ENCODE measurements at places on chromosomes 13 and 19.

DNA sequence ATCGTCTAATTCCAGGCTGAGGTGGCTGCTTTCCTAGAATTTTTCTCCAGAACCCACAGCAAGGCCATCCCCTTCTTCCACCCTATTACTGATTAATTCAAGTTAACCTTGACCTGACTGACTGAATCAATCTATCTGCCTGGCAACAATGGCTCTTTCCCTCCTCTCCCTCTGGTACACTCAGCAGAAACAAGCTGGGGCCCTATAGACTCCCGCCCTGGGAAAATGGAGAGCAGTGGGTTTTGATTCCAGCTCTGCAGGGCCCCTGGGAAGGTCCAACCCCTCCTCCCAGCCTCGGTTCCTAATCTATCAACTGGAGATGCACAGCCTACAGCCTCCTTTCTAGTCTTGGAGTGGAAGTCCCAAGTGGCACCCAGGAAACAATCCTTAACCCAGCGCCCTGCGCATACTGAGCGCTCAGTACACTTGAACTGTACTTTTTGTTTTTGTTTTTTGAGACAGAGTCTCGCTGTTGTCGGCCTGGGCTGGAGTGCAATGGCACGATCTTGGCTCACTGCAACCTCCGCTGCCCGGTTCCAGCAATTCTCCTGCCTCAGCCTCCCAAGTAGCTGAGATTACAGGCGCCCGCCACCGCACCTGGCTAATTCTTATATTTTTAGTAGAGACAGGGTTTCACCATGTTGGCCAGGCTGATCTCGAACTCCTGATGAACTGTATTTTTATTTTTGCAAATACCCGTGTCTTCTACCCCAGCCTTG is 5.2 kb upstream of the C3 start:
- no peak for DNase-seq

DNA sequence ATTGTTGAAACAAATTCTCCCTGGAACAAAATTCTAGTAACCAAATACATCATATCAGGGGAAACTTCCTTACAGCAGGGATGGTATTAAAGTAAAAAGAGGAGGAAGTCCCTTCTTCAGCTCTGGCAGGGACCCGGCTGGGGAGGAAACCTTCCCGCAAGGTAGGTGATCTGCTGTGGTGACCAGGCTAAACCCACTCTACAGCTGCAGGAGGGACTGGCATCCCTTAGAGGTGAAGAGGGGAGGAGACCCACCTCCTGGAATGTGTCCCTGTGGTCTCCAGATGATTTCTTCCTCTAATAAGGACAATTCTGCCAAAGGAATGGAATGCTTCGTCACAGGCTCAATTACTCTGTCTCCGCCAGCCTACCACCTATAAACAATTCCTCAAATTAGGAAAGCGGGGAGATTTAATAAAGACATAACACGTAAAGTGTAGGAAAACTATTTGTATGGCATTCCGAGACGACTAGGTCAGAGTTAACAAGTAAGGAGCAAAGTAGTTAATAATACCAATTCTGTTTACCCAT is 637 bp upstream of the PDS5B start:
- DNase-seq, result peak; percentile 7

DNA sequence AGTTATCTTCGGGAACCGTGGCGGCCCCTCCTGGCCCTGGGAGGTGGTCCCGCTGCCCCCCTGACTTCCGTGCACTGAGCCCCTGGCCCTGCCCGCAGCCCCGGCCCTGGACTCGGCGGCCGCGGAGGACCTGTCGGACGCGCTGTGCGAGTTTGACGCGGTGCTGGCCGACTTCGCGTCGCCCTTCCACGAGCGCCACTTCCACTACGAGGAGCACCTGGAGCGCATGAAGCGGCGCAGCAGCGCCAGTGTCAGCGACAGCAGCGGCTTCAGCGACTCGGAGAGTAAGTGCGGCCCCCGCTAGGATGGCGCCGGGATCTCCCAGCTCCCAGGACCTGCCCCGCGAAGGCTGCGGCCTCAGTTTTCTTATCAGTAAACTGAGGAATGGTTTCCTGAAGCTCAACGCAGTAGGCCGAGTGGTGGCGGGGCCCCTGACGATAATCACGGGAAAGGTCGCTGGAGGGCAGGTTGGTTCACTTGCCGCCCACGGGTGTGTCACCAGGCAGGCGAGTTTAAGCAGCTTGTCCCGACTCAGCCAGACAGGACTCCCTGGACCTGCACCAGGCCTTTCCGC is 924 bp downstream of the RGCC start:
- DNase-seq, result peak; percentile 47

DNA sequence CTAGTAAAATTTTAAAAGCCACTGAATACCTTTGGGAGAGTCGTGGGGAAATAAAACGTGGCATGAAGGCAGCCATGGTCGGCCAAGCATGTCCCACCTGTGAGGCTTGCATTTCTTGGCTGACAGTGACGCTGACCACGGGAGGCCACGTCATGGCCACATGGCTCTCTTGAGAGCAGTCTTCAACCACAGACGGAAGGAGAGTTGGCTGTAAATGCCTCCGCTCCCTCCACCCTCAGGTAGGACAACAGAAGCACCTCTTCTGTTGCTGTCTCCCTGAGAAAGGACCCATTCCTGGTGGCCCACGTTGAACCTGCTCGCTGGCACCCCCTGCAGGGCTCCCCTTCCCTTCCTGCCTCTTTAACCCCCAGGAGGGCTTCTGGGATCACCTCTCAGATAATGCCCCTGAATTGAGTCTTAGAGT is 10.6 kb upstream of the LRRC25 start:
- no peak for DNase-seq

DNA sequence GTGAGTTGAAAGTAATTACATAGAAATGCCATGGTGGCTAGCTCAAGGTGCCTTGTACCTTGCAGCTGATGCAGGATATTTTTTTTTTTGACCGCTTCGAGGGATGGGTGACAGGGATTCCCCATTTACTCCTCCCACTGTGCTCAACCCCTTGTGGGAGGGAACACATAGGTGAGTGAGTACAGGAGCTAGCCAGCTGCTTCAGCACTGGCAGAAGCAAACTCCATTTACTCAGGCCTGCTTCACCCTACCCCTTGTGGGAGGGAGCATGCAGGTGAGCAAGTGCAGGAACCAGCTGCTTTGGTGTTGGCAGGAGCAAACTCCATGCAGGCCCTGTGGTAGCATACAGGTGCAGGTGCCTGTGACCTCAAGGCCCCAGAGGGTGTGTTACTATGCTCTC is 330.1 kb downstream of the TDRD3 start:
- DNase-seq, result no peak

GRCh38 chr19:14786421-14786851 is 8.1 kb upstream of the ADGRE2 start:
- DNase-seq, result peak; percentile 25

Measured in hepatocyte (in vitro differentiated cells).